ENCODE measurements at places on chromosomes 4 and X.

DNA sequence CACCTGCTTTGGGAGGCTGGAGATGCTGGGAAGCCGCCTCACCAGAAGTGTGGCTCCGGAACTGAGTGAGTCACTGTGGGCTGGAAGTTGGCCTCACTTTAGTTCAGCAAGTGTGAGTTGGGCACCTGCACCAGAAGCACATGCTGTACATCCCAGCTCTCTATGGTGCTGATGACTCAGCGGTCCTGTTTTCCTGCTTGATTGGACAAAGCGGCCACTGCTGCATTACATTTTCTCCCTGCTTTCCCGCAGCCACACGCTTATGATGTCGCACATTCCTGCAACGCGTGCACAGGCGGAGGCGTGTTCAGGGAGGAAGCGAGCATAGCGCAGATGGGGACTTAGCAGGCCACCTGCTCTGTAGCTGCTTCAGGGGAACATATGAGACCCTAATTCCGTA, 26.7 kb upstream of the CLDN34 start:
- peak; percentile 45 for DNase-seq

- peak; percentile 12 for DNase-seq
These were observed 8.8 kb downstream of the DDX53 start for GRCh38 chrX:23008431-23009099.

GRCh38 chr4:162791226-162791625, 375.5 kb downstream of the NAF1 start:
- no peak for DNase-seq

- DNase-seq, result no peak
These were observed 616 bp downstream of the MAML3 start for GRCh38 chr4:140153419-140153717.

GRCh38 chr4:16663732-16664131, 234.7 kb downstream of the LDB2 start:
- DNase-seq, result no peak

GRCh38 chr4:166435449-166435848, 562.4 kb downstream of the TLL1 start:
- DNase-seq, result no peak

DNA sequence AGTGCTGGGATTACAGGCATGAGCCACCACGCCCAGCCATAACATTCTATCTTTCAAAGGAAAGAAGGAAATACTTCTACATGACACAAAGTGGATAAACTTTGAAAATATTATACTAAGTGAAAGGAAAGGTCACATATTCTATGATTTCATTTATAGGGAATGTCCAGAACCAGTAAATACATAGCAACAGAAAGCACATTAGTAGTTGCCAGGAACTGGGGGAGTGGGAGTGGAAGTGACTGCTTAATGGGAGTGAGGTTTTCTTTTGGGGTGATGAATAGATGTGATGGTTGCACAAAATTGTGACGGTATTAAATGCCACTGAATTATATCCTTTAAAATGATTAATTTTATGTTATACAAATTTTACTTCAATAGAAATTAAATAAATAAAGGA, 95.7 kb upstream of the IL15 start:
- no peak for DNase-seq

- no peak for DNase-seq
These were observed 69.0 kb downstream of the MAP9 start for GRCh38 chr4:155307731-155308277.

GRCh38 chrX:35819241-35819640, 21.1 kb downstream of the MAGEB16 start:
- no peak for DNase-seq

GRCh38 chrX:110311437-110312230, 6.3 kb downstream of the AMMECR1 start:
- DNase-seq, result no peak

GRCh38 chr4:110454441-110454840, 21.5 kb upstream of the ENPEP start:
- no peak for DNase-seq

DNA sequence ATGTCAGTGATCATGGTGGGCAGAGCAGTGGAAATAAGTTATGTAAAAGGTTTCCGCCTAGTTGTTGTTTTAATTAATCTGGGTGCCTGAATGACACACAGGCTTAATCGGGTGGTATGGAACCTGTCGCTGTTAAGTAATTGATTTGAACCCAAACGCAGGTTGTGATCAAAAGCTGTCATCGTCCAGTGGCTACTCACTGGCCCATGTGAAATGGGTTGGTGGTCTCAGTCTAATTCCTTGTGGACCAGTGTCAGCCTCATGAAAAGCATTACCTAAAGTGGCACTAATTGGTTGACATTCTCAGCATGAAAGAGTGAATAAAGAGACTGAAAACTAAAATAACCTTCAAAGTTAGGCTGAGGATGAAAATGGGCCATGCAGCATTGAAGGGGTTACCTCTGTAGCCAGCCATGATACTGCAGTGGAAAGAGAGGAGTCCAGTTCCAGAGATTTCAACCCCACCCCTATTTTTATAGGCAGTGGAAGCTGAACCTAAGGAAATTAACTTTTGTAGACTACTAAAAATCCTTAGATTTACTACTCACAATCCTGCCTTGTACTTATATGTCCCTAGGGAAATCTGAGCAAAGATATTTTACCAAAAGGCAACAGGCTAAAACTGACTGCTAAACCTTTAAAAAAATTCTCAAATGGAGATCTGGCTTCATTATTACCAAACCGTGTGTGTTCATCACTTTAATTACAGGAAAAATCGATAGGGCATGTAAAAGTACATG, 251.7 kb upstream of the TENM3 start:
- DNase-seq, result no peak

GRCh38 chr4:137299281-137299680, 233.0 kb downstream of the PCDH18 start:
- DNase-seq, result no peak

GRCh38 chrX:131728295-131729145, 184.6 kb downstream of the OR13H1 start:
- DNase-seq, result no peak

DNA sequence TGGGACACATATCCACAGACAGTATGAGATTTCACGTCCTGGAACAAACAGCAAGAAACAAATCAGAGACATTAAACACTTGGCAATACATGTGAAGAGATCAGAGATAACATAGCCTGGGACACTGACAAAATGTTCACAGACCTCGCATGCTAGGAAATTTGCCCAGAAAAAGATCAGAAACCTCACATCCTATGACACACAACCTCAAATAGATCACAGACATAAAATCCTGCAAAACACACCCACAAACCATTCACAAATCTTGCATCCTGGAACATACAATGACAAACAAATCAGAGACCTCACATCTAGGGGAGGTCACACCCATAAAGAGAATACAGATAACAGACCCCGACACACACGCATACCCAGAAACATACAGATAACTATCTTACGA, 18.0 kb downstream of the SUV39H1 start:
- no peak for DNase-seq

DNA sequence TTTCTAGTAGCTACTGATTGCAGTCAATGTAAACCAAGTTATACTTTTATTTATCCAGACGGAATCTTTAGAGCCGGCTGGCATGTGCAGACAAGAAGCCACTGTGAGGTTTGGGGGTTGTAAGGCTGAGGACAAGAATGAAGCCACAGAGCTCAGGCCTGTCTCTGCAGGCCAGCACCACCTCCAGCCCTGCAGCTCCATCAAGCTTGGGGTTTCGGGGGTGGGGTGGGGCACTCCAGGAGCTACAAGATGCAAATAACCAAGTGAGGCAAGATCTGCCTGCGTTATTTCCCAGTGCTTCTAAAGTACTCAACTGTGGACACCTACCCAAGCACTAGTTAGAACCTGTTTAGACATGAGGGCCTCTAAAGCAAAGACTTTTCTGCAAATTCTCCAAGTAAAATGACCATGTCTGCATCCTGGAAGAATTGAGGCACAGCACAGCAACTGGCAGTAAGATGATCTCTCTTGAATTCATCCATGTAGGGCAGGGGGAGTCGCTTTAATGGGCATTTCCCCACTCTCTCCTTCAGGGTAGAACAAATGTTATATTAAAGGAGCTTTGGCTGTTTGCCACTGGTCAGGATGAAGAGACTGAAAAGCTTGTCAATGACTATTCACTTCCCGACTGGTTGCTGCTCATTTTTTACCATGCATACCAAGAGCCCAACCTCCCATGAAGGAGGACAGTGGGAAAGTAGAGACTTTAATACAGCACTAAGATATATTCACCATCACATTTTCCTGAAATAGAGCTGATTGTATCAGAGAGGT, 222.5 kb downstream of the MGST2 start:
- DNase-seq, result no peak

DNA sequence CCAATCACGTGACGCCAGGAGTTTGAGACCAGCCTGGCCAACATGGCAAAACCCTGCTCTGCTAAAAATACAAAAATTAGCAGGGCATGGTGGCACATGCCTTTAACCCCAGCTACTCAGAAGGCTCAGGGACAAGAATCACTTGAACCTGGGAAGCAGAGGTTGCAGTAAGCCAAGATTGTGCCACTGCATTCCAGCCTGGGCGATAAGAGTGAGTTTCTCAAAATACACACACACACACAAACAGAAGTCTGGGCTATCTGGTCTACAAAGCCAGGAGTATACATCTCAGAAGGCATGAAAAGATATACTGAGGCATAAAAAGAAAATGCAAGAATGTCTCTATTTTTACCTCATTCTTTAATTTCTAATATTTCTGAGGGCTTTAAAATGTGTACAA, 11.3 kb downstream of the YTHDC1 start:
- no peak for DNase-seq

GRCh38 chrX:64843224-64843623, 133.0 kb downstream of the ZC4H2 start:
- DNase-seq, result no peak

DNA sequence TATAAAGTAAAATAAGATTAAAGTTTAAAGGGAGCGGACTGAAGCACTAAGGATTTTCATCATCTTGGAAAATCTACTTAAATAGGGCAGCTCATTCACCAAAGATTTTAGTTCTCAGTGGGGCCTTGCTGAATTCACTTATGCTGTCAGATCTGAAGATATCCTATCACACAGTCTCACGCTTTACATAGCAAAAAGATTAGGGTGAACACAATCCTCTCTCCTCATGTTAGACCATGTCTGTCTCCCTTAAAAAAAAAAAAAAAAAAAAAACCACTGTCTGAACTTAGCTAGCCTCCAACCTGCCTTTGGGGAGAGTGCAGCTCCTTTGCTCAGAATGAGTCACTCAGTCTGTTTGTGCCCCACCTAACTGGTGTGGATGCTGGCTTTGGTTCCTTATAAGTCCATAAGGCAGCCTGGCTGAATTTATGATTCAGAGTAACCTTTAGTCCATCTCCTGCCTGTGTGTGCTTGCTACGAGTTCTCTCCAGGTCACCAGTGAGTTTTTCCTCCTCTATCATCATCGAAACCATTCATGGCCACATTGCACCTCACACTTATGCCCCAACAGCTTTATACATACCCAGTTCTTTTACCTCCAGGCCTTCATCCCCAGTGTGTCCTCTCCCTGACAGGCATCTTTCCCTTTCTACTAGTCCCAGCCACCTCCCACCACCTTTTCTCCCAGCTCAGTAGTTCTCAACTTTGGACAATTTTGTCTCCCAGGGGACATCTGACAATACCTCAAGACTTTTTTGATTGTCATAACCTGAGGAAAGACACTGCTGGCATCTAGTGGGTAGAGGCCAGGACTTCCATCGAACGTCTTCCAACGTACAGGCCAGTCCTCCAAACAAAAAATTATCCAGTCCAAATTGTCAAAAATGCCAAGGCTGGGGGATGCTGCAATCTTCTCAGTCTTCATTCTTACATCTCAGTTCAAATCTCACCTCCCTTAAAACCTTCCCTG, 220.7 kb upstream of the EMCN start:
- no peak for DNase-seq

DNA sequence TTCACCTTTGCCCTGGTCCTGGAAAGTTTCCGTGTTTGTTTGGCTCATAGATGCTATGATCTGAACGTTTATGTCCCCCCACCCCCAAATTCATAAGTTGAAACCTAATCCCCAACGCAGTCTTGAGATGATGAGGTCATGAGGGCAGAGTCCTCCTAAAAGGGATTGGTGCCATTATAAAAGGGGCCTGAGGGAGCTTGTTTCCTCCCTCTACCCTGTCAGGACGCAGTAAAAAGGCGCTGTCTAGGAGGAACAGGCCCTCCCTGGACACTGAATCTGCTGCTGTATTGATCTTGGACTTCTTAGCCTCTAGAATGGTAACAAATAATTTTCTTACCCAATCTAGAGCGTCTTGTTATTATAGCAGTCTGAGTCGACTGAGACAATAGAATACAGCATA, 2190.6 kb upstream of the TENM3 start:
- DNase-seq, result no peak

- no peak for DNase-seq
These were observed 33.1 kb downstream of the ERVMER34-1 start for GRCh38 chr4:52718123-52718522.

- DNase-seq, result no peak
These were observed 2.5 kb upstream of the DGAT2L6 start for GRCh38 chrX:70174754-70175153.

DNA sequence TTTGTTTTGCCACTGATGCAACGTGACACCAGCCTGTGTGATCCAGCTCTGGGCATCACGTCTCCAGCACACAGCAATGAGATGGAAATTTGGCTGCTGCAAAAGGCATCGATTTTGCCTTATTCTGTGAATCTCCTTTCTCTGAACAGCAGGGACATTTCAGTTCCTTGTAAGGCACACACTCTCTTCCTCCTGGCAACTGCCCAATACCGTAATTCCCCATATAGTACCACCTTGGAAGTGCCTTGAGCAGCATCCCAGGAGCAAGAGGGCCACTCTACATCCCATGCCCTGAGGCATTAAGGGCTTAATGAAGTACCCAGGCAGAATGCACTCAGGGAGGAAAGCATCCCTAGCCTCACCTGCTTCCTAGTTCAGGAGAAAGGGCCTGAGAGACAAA, 10.5 kb upstream of the MAMLD1 start:
- DNase-seq, result peak; percentile 45

GRCh38 chr4:5510504-5510903, 197.9 kb downstream of the EVC2 start:
- DNase-seq, result no peak

- no peak for DNase-seq
These were observed 8.0 kb upstream of the CCDC110 start for GRCh38 chr4:185479507-185479971.

DNA sequence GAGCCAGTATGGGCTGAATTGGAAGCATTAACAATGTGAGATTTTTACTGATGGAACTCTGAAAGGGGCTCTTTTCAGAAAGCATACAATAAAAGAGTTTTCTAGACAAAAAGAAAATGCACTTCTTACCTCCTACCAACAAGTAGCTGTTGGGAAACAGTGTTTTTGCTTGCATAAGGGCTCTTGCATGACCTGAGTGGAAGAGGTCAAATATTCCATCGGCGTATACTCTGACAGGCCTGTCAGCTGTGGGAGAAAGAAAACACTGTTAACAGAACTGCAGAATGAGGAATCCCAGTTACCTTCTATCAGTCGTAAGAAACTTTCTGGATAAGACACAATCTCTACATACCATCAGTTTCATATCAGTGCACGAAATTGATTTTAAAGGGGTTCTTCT, 39.5 kb downstream of the PCYT1B start:
- DNase-seq, result no peak

GRCh38 chrX:64894454-64895038, 81.7 kb downstream of the ZC4H2 start:
- DNase-seq, result peak; percentile 3

- DNase-seq, result no peak
These were observed 65.7 kb upstream of the NDST3 start for GRCh38 chr4:117968606-117969005.

All from Ammon's horn (tissue), 1 donor.